ENCODE measurements at places on chromosomes 12 and 14.
A peak's percentile ranks its signal among the peaks of the same experiment; 100 is the strongest.

DNA sequence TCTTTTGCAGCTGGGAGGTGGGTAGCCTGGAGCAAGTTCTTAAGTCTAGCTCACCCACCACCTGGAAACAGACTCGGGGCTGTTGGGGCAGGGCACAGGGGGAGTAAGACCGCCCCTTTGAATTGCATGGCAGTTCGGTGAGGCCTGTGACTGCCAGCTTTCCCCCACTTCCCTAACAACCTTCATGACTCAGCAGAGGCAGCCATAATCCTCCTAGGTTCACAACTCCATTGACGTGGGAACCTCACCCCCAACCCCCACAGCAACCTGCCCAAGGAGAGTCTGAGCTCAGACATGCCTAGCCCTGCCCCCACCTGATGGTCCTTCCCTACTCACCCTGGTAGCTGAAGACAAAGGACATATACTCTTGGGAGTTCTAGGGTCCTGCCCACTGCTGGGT is 87.4 kb downstream of the NELL2 start:
- no peak for DNase-seq

DNA sequence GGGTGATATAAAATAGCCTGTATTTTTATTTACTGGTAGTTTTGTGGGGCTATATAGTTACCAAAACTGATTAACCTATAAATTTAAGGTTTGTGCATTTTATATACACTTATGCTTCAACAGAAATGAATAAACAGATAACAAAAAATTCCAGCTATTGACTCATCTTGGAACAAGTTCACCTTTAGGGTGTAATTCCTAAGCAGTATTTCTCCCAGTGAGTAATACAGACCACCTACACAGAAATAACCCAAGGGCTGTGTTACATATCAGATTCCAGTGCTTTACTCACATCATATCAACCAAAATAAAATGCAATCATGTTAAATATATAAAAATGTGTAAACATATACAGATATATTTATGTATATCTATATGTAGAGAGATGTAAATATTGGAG is 345.6 kb downstream of the ADAMTS20 start:
- no peak for DNase-seq

GRCh38 chr12:47124451-47124850 is 44.7 kb upstream of the AMIGO2 start:
- no peak for DNase-seq

DNA sequence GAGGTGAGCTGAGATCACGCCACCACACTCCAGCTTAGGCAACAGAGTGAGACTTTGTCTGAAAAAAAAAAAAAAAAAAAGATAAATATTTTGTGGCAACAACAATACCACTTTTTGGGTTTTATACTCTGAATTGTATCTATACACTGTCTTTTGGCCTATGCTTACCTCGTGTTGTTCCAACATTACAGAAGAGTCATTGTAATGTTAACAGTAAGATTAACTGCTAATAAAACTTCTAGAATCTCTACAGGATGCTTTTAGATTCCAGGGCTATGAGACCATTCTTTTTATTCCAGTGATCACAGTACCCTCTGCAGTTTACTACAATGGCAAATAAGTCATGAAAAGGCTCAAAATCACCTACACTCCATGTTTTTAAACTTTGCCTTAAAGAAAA is 11.6 kb downstream of the IFT81 start:
- DNase-seq, result no peak

GRCh38 chr12:56631790-56632700 is 1.9 kb upstream of the BAZ2A start:
- DNase-seq, result no peak

DNA sequence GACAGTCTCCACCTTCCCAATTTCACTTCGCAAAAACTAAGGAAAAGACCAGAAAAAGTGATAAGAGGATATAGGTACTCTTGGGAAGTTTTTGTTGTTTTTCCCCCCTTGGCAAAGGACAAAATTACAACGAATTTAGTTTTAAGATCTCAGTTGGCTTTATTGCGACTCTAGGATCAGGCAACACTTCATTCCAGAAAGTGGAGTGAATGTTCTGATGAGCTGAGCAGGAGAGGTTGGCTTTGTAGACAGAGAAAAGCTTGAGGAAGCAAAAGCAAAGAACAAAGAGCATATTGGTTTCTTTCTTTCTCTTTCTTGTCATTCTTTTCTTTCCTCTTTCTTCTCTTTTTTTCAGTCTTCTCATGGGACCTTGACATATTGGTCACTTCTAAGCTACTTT is 640 bp upstream of the ZFYVE1 start:
- DNase-seq, result no peak

GRCh38 chr14:67395086-67395875 is 16.7 kb downstream of the PLEK2 start:
- peak; percentile 81 for DNase-seq

- no peak for DNase-seq
Observed at GRCh38 chr14:61222388-61222787, 58.8 kb downstream of the TMEM30B start.

DNA sequence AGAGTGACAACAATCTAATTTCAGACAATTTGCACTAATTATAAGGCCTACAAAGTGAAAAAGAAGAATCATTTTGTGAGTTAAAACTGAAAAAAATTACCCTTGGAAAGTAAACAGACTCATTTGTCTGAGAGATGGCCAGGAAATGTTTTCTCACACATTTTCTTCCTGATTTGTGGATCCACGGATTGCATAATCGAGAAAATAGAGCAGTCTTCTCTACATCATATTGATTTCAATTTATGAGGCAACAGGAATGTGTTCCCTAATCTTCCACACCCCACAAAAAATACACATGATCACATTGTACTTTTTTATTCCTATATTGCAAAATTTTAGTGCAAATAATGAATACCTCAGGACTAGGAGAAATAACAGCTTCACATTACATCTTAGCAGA is 160.8 kb downstream of the CCER1 start:
- DNase-seq, result no peak

- DNase-seq, result no peak
Observed at GRCh38 chr12:30896461-30896860, 30.1 kb upstream of the TSPAN11 start.

- DNase-seq, result no peak
Observed at GRCh38 chr14:52003324-52003723, 14.0 kb downstream of the RTRAF start.

GRCh38 chr14:73943083-73943482 is 6.8 kb downstream of the FAM161B start:
- DNase-seq, result no peak

DNA sequence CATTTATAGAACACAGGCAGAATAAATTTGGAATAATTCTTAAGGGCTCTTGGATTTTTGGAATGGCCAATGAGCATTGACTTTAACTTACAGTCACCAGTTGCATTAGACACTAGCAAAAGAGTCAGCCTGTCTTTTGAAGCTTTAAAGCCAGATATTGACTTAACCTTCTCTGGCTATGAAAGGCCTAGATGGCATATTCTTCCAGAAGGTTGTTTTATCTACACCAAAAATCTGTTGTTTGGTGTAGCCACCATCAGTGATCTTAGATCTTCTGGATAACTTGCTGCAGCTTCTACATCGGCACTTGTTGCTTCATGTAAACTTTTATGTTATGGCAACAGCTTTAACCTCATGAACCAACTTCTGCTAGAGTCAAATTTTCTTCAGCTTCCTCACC is 10.4 kb downstream of the PCNX1 start:
- DNase-seq, result no peak
